ENCODE measurements at places on chromosomes 4 and X.

DNA sequence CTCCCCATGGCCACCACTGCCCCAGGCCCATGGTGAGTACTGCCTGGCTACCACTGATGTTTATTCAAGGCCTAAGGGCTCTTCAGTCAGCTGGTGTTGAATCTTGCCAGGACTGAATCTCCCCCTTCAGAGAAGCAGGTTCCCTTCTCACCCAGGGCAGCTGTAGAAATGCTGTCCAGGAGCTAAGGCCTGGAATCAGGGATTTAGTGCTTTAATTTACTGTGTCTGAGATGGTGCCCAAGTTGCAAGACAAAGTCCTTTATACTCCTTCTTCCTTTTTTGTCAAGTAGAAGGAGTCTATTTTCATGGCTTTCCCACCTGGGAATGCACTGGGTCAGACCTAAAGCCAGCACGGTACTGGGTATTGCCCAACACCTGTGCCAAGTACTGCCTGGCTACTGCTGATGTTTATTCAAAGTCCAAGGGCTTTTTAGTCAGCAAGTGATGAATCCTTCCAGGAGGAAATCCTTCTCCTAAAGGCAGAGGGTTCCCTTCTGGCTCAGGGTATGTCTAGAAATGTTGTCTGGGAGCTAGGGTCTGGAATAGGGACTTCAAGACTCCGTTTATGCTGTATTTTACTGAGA, 117.6 kb upstream of the ATOH1 start:
- DNase-seq, result no peak

GRCh38 chr4:14863418-14864364, 138.6 kb upstream of the CPEB2 start:
- no peak for DNase-seq

DNA sequence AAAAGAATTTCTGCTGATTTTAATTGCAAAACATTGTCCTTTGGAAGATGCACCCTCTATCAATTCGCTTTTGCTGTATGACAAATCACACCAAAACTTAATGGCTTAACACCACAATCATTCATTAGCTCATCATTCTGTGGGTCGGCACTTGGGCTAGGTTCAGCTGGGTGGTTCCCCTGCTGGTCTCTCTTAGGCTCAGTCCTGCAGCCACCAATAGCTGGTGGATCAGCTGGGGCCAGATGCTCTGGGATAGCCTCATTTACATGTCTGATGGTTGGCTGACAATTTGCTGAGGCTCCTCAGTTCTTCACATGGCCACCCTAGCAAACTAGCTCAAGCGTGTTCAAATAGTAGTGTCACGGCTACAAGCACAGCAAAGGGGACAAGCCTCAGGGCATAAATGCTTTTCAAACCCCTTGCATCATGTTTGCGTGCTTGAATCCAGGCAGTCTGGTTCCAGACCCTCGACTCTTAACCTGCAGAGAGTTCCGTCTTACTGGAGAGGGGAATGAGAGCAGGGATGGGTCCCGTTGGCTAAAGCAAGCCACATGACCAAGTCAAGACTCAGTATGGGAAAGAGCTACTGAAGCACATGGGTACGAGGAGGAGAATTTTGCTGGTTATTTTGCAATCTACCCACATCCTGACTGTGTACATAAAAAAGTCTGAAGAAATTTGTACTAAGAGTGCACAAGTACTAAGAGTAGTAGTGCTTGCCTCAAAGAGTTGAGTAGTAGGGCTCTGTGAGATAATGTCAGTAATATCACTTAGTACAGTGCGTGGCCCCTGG, 7.5 kb upstream of the ACSL1 start:
- no peak for DNase-seq

DNA sequence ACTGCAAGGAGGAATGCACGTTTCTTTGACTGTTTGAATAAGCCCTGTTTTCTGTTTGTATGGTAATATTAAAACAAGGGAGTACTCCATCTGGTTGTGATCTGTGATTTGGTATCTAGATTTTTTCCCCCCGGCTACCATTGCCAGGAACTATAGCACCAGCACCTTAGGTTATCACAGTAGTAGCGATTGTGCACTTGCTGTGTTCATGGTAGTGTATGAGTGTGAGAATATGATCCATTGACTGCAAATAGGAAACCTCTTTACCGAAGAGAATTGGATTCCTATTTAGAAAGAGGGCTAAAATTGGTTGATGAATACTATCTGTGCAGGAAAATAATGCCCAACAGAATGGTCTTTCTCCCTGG, 69.9 kb downstream of the LARP7 start:
- DNase-seq, result no peak

DNA sequence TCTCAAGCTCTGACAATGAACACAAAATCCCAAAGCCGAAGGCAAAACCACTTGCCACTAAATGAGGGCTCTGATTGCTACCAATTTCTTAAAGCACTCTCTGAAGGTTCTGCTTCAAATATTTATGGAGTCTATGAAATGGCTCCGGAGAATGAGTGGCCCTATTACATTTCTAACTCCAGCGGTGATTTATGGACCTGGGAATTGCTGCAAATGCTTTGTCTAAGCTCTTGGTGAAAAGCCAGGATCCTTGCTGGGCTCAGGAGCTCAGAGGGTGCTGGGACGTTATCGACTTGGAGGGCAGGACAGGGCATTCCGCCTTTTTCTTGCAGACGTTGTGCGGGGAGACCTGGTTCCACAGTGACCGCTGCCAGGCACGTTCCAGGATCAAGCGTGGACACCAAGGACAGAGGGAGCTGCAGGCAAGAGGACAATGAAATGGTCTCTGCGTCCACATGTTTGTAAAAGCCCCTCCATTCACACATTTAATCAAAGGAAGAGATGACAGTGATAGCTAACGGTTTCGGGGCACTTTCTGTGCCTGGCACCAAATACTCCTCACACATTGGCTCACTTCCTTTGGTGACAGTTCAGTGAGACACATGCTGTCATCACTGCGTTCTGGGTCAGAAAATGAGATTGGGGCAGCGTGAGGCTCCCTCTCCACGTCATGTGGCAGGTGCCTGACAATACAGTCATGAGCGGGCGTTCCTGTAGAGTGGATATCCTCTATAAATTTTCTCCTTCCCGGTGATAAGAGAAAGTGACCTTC, 58.8 kb downstream of the C4orf50 start:
- no peak for DNase-seq

DNA sequence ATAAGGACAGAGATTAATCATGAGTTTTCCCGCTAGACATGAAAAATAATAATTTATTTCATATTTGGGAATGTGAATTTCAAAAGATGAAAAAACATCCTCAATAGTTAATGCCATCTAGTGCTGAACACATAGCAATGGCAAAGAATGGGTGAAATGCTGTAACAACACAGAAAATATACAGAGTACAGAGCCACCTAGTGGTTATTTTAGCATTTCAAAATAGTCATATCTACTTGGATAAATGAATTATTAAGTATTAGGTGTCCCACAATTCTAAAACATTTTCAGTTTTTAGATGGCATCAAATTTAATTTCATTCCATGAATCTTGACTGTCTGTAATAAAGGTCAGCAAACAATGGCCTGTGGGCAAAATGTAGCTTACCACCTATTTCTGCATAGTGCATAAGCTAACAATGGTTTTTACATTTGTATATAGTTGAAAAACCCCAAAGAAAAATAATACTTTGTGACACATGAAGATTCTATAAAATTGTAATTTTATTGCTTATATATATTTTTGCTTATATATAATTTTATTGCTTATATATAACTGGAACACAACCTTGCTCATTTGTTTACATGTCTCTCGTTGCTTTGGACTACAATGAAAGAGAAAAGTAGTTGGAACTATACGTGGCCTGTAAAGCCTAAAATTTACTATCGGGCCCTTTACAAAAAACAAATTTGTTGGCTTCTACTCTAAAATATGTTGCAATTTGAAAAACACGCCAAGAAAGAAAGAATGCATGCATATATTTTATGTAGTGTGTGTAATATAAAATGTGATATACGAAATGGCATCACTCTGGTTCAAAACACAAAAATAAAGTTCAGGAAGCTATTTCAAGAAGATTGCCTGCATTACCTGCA, 99.1 kb upstream of the FAM47C start:
- DNase-seq, result no peak

GRCh38 chr4:11590132-11590531, 161.4 kb upstream of the HS3ST1 start:
- DNase-seq, result no peak

- no peak for DNase-seq
Observed at GRCh38 chr4:140497405-140497746, 717 bp downstream of the MGAT4D start.

- DNase-seq, result no peak
Observed at GRCh38 chr4:186204686-186205085, 13.3 kb downstream of the CYP4V2 start.

GRCh38 chrX:112654871-112655270, 24.9 kb downstream of the LHFPL1 start:
- no peak for DNase-seq

GRCh38 chrX:129743821-129744220, 5.0 kb downstream of the XPNPEP2 start:
- no peak for DNase-seq

GRCh38 chr4:83315341-83315870, 19.2 kb downstream of the HPSE start:
- DNase-seq, result no peak

GRCh38 chr4:169492436-169493163, 119.8 kb downstream of the NEK1 start:
- DNase-seq, result no peak

DNA sequence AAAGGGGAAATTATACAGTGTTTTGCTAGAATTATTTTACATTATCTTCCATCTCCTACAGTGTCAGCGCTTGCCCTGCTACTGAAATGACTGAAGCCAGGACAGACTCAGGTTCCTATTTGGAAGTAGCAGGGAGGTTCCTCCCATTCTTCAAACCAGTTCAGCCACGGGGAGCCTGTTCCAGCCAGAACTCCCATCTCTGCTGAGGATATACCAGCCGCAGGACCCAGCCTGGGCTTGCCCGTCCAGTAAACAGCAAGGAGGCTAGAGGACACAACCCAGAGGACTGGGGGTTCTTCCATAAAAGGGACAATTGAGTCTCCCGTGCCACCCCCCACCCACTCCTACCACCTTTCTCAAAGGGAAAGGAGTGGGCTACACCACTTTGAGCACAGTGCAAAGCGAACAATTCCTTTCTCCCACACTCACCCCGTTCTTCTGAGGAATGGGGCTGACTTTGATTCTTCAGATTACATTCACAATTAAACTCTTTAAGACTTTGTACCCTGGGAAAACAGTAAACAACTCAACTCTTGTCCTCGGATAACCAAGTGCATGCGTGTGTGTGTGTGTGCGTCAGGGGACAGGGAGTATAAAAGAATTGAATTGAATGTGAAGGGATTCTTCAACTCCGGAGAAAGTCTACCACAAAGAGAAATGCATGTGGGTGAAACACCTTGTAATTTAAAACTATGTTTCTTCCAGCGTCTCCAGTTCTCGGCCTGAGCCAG, 31.0 kb upstream of the PPARGC1A start:
- DNase-seq, result no peak

GRCh38 chrX:102042372-102043325, 82.8 kb upstream of the TCEAL2 start:
- DNase-seq, result no peak

DNA sequence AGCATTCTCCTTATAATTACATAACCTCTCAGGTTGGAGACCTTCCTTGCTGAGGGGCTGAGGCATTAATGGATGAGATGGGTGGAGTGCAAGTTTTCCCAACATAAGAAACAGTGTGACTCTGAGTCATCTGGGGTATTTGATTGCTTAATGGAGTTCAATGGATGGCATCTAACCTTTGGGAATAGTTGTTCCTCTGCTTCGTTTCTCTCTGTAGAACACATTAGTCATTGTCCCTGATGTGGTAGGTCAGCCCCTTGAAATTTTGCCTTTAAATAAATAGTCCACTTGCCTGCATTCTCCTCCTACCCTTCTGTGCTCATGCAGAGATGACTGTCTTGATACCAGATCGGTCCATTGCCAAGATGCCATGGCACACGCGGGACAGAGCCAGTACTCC, 38.6 kb downstream of the SLITRK2 start:
- DNase-seq, result no peak

DNA sequence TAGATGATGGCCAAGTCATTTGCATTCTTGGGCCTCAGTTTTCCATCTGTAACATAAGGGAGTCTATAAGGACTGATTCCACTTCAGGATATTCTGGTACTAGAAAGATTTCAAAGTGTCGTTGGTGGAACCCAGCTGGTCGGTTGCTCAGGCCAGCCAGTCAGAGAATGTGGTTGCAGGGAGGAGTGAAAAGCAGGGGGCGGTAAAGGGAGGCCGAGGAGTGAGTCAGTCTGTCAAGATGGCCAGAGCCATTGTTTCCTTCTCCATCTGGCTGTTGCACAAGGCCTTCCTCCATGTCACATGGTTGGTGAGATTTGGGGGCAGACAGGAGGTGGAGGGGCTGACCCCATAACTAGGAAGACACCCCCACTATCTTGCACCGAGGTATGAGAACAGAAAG, 38.2 kb downstream of the STARD8 start:
- no peak for DNase-seq
